ENCODE measurements at places on chromosomes 3 and 15.
A peak's percentile ranks its signal among the peaks of the same experiment; 100 is the strongest.

DNA sequence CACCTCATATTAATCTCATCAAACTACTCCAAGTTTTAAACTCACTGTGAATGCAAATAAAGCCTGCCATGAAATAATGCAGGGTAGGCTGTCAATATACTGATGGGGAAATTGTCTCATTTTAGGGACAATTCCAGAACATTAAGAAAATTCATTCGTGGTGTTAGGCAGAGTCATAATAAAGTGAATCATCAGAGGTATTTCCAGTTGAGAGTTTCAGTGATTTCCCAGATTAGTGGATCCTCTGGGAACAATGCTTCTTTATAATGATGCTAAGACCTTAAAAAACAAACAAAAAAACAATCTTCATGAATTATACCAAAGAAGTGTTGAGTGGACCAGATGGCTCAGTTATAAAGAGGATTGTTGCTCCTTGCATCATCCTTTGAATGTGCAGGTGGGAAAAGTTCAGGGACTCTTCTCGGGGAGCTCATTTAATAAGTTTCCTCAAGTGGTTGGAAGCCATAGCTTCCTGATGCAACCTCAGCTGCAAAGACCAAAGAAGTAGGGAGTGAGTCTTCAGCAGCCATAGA, 360.9 kb upstream of the TRIM42 start:
- DNase-seq, result no peak

- no peak for DNase-seq
These were observed 53.9 kb upstream of the WNT5A start for GRCh38 chr3:55541016-55541415.

GRCh38 chr15:51051776-51052175, 42.9 kb downstream of the TNFAIP8L3 start:
- DNase-seq, result no peak

DNA sequence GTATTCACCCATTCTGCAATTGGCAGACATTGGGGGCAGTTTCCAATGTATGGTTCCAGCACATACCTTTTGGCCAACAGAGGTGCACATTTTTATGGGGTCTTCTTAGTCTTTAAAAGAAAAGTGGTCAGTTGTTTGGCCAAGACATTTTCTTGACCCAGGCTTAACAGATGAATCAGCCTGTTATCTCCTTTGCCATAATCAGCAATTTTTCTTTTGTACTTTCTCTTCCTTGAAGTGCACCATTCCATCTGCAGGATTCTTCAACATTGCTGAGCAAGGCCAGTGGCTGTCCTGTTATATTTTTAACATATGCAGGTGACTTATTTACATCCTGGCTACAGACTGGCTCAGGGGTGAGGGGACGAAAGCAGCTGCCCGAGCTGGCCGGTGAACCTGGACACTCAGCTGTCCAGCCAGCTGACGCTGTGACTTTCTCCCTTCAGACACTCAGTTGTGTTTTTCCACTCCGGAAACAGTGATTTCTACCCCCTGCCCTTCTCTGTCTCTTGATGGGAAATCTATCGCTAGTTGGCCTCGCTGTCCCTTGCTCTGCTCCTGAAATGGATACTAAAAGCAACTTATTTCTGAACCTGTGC, 96.5 kb upstream of the TNFAIP8L3 start:
- no peak for DNase-seq

DNA sequence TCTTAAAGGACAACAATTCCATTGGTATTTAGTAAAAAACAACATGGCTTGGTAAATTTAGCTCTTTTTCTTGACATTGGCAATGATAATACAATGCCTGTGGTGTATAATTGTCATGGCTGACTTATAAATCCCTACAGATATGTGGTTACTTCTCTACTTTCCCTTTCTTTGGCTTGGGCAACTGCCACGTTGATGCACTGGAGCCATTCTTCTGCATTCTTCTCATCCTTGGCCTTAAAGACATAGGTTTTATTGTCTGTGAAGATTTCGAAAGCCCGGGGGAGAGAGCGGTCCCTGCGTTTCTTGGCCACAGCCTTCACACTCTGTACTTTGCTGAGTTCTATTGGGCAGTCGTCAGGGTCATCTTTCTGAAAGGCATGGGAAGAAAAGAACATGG, 101.1 kb upstream of the CCNL1 start:
- DNase-seq, result no peak

DNA sequence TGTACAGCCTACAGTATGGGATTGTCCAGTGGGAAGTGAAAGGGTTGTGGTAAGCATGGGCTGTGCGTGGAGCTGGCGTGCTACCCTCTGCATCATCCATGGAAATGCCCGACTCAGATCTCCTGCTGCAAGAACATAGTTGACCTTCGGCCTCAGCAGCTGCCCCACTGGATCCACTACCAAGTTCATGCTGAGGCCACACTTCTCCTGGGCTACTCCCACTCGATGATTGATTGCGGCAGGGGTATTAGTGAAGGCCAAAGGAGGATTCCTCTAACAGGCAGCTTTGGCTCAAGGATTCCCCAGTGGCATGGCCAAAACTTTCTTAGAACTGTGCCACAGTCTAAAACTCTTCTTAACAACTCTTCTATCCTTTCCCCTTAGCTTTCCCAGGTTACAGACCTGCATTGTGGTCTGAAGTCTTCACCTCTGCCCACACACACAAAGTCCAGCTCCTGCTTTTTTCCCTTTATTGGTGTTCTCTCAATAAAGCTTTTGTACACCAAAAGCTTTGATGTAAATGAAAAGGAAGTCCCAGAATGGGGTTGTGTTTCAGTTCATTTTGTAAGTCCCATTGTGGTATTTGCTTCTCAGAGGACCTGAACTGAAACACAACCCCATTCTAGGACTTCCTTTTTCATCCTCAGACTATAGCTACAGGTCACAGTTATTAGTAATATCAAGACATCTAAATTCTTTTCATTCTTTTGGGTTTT, 4.9 kb upstream of the TBC1D5 start:
- no peak for DNase-seq

DNA sequence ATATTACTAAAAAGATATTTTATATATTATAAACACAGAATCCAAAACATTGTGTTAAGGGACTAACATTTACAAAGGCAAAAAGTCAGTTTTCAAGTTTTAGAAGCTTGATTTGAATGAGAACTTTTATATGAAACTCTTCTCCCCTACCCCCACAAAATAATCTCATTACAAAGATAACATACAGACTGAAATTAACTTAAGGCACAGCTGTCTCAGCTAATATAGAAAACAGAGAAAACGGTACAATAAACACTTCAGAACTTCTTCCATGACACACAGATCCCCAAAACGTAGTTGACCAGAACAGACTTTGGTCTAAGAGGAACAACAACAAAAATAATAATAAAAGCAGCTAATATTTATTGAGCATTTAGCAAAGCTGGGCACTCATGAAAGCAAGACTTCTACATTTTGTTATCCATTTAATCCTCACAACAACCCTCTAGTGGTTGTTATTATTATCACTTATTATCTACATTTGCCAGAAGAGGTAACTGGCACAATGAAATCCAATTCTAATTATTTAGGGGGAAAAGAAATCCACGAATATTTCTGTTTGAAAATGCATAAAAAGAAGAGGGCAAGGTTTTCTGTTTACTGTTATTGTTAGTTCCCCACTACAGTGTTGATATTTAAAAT, 68.1 kb downstream of the PFN2 start:
- peak; percentile 35 for DNase-seq

DNA sequence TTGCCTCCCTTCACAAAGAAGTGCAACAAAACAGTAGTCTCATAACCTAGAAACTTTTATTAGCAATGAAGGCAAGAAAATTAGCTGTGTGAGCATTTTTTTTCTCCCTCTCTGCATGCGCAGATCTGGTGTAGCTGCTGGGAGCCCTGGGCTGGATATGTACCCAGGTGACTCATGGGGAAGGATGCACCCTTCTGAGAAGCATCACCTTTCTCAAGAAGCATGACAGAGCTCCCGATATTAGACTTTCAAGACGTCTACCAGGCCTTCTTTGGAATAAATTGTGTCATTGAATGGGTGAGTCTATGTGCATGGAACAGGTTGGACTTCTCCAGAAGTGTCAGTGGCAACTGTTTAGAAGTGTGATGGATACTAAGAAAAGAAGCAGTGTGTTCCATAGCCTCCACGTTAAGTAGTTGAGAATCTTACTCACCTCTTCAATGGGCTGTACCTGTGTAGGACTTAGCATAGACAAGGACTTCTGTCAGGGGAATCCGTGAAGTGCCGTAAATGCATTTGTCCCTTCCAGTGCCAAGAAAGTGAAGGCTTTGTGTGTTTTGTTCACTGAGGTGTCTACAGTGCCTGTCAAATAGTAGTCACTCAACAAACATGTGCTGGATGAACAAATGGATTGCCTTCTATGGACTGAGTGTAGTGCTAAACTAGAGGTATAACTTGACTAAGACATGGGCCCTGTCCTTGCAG, 47.7 kb upstream of the RASGRP1 start:
- DNase-seq, result no peak

GRCh38 chr15:91018158-91018557, 4.2 kb downstream of the VPS33B start:
- no peak for DNase-seq

DNA sequence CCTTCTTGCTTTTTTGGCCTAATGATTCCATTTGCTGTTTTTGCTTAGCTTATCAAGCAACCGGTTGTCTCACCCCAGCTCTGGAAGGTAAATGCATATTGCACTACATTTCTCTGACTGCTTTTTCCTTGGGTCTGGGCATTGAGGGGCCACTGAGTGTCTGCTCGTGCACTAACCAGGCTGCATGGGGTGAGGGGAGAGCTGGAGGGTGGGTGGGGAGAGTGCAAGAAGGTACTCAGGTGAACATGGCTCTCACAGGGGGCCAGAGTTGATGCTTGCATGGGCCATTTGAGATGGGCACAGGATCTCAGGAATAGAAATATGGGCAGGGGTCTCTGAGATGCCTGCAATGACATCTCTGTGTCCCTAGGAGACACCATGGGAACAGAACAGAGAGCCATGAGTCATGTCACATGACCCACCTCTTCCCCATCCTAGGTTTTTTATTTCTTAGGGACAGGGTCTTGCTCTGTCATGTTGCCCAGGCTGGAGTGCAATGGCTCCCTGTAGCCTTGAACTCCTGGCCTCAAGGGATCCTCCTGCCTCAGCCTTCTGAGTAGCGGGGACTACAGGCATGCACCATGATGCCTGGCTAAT, 6.2 kb downstream of the ALPK3 start:
- DNase-seq, result no peak

DNA sequence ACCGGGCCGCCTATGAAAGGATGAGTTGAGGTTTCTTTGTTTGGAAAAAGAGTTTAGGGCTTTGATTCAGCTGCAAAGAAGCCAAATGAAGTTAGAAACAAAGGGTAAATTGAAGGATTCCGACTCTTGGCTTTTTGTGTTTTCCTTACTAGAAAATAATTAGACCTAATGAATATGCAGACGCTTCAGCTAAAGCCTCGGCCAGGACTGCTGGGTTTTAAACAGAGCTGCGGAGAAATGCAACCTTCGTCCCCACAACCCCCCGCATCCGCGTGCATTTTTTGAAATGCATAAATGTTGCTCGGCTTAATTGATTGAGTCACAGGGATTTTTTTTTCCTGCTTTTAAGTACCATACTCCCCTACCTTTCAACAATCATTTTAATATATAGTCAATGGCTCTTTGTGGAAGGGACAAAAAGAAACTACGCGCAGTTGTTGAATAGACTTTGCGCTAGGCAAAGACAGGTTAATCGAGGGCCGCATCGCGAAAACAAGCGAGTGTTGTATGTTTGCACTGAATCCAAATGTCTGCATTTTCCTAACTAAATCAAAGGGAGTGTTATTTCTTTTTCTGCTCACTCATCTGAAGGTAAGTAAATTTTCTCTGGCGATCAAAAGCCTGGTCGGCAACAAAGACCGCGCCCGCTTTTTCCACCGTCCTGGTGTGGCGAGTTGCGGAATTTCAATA, 1.3 kb upstream of the ZIC4 start:
- no peak for DNase-seq

- DNase-seq, result no peak
These were observed 4.9 kb downstream of the CADPS start for GRCh38 chr3:62870321-62870720.

GRCh38 chr3:188264226-188265207, 110.6 kb downstream of the LPP start:
- no peak for DNase-seq

GRCh38 chr3:8523041-8523440, 21.4 kb downstream of the LMCD1 start:
- no peak for DNase-seq

GRCh38 chr3:128590948-128591347, 59.7 kb downstream of the RPN1 start:
- no peak for DNase-seq

GRCh38 chr3:47916201-47916600, 100.0 kb downstream of the MAP4 start:
- no peak for DNase-seq

GRCh38 chr3:112637700-112638099, 3.2 kb downstream of the CCDC80 start:
- DNase-seq, result no peak

DNA sequence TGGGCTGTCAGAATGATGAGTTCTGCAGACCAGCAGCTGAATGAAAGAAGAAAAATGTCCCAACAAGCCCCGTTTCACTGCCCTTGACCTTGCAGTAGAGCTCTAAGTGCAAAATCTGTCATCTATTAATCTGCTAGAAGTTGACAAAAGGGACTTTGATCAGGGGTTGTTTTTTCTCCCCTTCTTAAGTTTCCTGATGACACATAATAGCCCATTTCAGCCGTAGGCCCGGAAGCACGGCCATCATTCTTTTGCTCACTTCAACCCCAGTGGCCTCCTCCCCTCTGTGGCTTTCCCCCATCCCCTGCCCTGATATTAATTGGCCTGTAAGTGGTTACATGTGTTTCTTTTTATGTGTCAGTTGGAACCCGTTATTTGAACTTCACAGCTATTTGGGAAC, 298.9 kb downstream of the RPLP1 start:
- DNase-seq, result no peak

- no peak for DNase-seq
These were observed 55.2 kb downstream of the OSTN start for GRCh38 chr3:191254098-191254873.

GRCh38 chr15:65778269-65778668, 13.8 kb downstream of the DENND4A start:
- DNase-seq, result no peak

GRCh38 chr3:187914231-187914630, 169.0 kb upstream of the BCL6 start:
- DNase-seq, result no peak

DNA sequence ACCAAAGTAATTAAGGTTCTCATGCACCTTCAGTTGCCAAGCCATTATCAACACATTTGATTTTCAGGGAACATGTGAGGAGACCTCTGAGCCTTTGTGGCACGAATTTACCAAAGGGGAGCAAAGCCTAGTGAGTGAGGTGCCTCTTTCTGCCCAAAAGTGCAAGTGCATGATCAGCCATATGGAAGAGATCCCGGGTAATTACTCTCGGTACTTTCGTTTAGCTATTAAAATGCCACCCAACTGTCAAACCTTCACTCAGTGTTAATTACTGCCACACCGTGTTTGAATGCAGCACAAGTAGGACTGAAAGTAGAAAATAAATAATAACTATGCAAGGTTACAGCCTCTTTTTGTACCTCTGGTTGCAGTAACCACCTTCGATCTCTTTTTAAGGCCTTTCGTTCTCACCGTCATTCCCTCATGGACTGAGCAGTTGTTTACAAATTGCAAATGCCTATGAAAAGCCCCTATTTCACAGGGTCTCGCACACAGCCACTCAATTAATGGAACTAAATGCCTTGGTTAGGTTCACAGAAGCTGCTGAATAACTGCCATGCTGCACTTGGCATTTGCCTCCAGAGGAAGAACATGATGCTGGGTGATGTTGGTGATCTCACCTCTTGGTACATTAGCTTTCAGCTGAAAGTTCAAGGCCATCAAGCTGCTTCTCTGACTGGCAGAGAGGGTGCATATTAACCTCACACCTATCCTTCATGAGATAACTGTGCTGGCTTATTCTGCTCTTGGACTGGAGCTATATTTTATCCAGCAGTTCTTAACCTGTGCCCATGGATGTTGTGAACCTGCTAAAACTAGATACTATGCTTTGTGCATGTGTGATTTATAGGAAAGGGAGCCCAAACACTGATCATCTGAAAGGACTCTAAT, 69.9 kb downstream of the TNIK start:
- DNase-seq, result no peak
